Frontal cortex (tissue), 4 donors: ENCODE measurements at places on chromosomes 2 and 18. TPM values are rescaled to one million over a fixed set of nuclear protein-coding genes. Genes with fewer than 3 reads are reported as not detected.

DNA sequence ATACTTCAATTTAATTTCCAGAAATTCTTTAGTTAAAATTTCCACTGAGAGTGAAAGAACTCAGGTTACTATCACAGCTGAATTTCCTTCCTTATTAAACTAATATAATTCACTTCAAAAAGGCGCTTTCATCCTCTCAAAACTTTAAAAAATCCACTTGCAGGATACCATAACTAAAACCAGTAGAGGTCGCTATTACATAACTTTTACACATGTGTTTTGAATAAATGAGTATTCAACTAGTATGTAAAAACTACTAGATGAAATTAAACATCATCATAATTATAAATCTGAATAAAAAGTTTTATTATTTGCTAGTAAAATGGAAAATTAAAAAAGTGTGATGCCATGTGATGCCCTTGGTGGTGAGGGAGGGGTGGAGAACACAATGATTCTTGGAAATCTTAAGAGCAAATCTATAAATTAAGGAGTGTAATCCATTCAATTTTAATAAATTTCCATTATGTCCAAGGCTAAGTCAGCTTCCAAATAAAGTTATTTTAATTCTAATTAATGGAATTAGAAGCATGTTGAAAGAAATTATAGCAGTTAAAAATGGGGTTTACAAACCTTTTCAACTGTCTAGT, 61.4 kb downstream of the SOS1 start:
- DNase-seq, result no peak

GRCh38 chr18:46419391-46420141, 237.5 kb downstream of the LOXHD1 start:
- DNase-seq, result no peak

DNA sequence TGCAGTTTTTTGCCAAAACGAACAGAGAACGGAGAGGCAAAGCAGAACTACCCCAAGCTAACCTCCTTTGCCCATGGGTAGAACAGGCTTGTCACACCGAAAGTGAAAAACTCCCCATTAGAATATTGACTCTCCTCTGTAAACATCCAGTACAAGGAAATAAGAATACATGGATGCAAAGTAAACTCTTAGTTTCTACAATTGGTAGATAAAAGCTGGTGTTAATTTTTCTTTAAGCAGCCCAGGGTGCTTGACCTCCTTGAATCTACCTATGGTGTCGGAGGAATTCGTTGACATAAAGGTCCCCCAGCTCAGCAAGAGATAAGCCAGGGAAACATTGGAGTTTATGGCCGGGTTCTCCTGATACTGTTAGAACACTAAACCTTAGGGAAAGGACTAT, 48.4 kb upstream of the DSG1 start:
- no peak for DNase-seq

GRCh38 chr2:127705391-127706065, 4.2 kb downstream of the SFT2D3 start:
- DNase-seq, result no peak

DHRS9 gene
- 0.82 TPM for total RNA-seq

- DNase-seq, result no peak
These were observed 9.0 kb upstream of the WNT10A start for GRCh38 chr2:218871345-218872302.

TRPM8 gene
- 0.41 TPM for total RNA-seq
